ENCODE measurements at places on chromosomes 16 and 17. TPM values are rescaled to one million over a fixed set of nuclear protein-coding genes. Genes with fewer than 3 reads are reported as not detected.

DNA sequence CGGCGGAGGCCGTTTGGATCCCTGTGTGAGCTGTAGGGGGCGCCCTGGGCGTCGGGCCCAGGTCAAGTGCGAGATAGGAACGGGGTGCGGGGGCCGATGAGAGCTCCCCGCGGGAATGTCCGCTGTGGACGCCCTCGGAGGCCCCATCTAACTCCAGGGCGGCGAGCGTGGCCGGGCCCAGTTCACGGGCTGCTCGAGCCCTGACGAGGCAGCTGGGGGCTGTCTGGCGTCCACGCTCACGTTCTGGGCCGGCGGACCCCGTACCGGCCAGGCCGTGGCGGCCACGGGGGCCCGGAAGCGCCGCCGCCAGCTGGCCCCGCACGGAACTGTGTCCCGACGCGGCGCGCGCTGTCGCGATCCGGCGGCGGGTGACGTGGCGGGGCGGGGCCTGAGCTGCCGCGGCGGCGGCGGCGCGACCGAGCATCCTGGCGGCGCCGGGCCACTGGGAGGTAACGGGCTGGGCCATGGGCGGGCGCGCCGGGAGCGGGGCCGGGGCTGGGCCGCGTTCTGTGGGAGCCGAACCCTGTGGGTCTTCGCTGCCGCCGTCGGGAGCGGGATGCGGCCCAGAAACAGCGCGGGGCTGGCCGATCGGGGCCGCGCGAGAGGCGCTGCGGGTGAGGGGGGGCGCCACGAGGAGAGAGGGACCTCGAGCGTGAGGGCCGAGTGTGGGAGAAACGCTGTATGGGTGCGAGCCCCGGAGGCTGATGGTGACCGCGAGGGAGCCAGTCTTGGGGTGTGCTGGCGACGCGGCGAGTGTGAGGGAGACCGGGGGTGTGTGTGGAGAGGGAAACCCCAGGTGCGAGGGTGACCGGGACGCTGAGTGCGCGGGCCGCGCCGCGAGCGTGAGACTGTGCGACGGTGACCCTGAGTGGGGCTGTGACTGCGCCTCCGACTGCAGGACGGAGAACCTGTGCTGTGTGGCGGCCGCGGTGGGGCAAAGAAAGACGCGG lies at the start of gene SLC7A6:
Gene SLC7A6 (plus strand): TSS at position 399 of the 950 bp plus-strand sequence. CDS start 10,201 bp downstream, outside the sequence.
- DNase-seq, result peak; percentile 68

The GSPT1 gene
- 161 TPM for total RNA-seq

- DNase-seq, result no peak
These were observed 71.4 kb upstream of the KCTD5 start for GRCh38 chr16:2610781-2611498.

The GAS2L2 gene
- total RNA-seq, result not detected

DNA sequence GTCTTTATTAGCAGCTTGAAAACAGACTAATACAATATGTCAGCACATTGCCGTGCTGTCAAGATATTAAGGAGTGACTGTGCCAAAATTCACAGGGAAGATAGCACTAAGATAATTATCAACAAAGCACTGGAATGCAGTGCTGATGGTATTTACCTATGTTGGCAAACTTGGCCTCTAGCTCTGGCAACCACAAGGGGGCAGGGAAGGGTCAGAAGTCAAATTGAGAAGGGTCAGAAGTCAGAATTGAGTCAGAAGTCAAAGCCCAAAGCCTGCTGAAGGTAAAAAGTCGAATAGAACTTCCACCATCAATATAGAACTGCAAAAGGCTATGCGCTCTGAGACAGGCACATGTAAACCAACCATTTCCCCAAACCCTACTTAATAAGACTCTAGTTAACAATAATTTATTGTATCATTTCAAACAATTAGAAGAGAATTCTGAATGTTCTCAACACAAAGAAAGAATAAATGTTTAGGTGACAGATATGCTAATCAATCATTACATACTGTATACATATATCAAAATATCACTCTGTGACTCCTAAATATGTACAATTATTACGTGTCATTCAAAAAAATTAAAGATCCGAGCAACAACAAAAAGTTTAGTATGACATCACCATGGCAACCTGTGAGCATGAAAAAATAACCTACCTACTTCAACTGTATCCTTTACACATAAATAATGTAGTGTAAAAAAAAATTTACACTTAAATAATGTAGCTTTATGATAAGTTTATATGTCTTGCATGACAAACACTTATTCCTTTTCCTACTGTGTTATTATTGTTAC lies 916.1 kb downstream of the KCNJ2 start:
- peak; percentile 23 for DNase-seq

Measured in A172 (cell line).